AG20443 (cell line): ENCODE measurements at places on chromosomes 6 and 20.
A peak's percentile ranks its signal among the peaks of the same experiment; 100 is the strongest.

DNA sequence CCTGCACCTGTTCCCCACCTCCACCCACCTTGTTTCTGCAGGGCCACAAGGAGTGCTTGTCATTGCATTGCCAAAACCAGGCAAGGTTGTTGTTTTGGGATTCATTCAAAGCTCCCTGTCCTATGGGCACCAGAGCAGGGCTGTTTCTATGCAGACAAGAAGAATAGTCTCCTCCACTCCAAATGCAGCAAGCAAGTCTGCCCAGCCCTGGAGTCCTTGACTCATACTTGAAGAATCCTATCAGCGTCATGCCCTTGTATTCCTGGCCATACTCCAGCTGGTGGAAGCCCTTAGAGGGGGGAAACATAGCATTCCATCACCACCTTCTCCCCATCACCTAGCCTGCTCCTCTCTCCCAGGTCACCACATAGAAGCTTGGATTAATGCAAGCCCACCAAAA is 145.3 kb upstream of the ECI2 start:
- DNase-seq = peak; percentile 92

DNA sequence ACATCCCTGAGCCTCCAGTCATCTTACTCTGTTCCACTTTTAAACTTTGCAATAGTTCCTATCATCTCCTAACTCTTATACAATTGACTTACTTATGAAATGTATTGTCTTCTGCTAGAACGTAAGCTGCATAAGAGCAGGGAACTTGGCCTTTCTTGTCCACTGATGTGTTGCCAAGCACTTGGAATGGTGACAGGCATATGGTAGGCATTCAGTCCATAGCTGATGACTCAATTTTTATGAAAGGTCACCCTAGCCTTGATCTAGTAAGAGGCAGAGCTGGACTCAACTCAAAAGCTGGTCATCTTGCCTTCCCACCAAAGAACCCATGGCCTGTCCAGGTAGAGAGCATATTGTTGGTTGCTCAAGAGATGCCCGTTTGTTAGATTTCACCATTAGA is 82.4 kb upstream of the FAM184A start:
- no peak for DNase-seq

DNA sequence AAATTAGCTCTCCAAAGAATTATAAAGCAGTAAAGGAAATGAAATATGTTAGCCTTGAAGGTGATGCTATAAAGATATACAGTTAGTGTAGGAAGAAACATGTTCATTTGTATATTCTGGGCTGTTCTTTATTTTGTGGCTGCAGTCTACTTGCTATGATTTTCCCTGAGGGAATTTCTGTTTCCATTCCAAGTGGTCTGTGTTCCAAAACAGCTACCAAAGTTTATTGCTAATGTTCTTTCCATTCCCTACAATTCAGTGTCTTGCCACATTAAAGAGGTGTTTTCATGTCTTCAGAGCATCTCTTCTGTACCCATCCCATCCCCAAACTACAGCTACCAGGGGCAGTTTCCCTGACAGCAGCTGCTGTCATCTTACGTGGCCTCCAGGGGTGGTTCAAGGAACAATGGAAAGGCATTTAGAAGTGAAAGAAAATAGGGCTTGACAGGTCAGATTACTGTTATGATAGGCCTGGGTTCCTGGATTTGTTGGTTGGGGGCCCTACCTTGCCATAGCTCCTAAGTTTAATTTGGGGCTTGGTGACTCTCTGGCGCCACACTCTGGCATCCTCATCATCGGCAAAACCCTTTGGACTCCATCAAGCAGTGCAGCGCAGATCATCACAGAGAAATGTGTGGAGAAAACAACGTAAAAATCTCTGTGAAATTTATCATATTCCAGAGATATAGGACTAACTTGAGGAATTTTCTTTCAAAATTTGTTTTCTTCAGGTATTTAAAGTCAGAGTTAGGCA is 33.8 kb upstream of the AIG1 start:
- peak; percentile 15 for DNase-seq

DNA sequence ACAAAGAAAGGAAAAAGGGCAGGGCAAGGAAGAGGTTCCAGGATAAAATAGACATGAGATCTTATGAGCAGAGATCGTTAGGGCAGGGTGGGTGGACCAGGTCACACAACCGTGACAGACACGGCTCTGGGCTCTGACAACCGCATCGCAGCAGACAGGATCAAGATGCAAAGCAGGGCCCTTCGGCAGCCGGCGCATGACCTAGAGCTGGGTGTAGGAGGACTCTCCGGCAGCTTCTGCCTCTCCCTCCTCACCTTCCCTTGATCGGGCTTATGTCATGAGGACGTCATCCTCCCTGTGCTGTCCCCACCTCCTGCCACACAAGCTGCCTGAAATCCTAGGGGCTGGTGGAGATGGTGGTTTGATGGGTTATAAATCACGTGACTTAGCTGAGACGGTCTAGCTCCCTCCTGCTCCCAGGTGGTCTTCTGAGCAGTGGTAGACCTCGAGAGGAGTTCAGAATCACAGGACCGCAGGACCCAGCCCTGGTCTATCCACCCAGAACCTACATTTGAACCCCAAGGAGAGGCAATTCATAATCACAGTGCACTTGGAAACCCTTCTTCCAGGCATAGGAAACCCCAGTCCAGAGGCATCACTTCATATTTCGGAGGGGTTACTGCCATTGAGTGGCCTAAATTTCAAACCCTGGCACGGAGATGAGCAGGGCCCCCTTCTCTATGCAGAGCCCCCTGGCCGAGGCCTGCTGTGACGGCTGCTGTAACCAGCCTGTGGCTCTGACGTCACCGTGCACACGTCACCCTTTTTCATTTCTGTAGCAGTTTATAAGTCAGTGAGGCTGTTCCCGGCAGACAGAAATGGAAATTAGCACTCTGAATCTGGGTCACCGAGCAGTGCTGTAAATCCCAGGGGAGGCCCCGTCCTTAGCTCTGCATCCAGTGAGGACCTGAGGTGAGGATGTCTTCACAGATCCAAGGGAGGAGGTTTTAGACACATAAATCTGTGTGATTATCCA is 8.7 kb upstream of the CCR6 start:
- DNase-seq = no peak

DNA sequence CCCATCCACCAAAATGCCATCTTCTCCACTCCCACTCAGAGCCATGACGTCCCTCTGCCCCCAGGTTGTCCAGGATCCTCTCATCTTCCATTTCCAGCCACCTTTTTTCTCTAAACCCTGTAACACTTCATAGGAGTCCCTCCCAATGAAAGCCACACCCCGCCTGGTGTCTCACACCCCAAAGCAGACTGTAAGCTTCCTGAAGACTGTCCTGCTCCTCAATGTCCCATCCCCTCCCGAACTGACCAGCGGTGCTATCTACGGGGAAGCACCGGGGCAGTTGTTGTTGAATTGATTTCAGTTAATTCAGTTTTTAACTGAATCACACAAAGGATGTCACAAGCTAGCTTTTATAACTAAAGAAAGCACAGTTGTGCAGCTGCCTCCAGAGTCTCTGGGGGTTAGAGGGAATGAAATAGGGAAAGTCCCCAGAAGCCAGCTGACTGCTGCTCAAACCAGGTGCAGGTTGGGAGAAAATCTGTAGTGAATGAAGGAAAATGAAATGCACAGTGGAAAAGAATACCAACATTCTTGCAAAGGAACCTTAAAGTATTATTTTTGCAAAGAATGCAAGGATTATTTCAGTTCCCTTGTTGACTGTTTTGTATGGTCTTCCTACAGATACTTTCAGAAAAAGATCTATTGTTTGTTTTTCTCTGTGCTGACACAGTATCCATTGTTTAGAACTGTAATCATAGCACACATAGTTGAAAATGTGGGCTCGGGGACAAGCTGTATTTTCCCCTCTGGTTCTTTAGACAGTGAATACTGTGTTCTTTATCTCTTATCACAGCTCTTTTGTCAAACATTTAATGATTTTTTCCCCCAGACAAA is 222.6 kb upstream of the QKI start:
- no peak for DNase-seq
